ENCODE measurements at places on chromosomes 2 and 18.

GRCh38 chr18:57771626-57772025, 31.5 kb downstream of the ATP8B1 start:
- DNase-seq: no peak

DNA sequence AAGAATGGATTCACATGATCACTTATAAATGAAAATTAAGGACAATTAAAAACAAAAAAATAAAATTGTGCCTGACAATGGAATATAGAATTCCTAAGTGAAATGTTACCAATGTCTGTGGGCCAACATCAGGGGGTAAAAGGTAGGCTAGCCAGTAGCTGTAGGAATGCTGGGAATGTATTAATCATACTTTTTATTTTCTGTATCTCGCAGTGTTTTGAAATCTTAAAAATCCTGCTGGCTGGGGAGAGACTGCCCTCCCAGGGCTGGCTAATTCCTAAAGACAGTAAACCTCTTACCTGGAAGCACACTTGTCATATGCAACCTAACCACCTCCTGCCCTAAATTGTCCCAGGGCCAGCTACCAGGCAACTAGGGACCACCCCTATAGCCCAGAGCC, 69.8 kb downstream of the REV1 start:
- no peak for DNase-seq

GRCh38 chr2:159179096-159179495, 107.4 kb downstream of the WDSUB1 start:
- no peak for DNase-seq

- DNase-seq: no peak
These were observed 137.7 kb upstream of the HDAC4 start for GRCh38 chr2:239538357-239539052.

- DNase-seq: no peak
These were observed 351.3 kb downstream of the GPD2 start for GRCh38 chr2:156787517-156787916.

GRCh38 chr2:113234721-113235346, 43.9 kb downstream of the PAX8 start:
- no peak for DNase-seq

- no peak for DNase-seq
These were observed 15.5 kb upstream of the MGAT5 start for GRCh38 chr2:134238371-134238770.

DNA sequence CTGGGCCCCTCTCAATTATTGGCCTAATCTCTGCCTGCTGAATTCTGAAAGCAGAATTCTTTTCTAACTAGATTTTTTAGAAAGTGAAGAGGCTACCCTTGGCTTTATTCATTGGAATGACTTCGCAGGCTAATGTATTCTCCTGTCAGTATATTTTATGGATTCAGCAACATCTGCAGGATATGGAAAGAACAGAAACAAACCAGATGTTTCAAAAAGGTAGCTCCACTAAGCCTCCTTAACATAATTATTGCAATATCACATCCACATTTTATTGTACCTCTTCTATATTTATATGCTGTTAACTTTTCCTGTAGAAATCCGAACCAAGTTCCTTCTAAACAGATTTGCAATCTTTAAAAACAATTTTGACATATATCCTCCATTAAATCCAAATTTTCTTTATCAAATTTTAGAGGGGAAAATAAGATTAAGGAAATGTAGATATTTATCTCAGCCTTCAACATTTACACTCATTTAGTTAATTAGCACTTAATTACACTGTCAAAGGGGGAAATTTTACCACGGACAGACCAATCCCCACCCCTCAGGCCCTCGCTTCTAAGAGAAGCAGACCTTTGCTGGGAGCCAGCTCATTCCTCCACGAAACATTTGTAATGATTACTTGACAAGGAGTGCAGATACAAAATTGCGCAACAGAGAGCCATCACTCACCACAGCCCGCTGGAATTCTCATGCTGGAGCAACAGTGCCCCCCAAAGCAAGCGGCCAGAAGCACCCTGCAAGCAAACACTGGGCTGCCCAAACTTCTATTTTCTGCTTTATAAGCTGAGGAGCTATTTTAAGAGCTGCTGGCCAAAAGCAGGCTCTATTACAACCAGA, 253.4 kb downstream of the ETAA1 start:
- DNase-seq: no peak

- DNase-seq: no peak
These were observed 101.4 kb downstream of the NFATC1 start for GRCh38 chr18:79496978-79497637.

DNA sequence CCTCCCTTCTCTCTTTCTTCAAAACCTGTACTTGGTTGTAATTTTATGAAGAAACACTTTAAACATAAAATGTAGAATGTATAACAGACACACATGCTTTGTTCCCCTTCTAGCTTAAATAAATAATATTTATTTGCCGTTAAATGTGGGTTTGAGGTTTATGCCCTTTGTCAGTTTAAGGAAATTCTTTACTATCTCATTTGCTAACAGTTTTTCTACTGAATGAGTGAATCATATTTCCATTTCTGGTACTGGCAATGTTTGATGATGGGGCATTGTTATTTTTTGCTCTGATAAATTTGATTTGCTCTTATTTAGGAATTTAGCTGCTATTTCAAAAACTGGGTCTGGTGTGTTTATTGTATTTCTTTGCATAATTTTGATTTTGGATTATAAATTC, 555.6 kb downstream of the CCDC85A start:
- DNase-seq: no peak
